ENCODE measurements at places on chromosomes 5 and 9.

- DNase-seq = no peak
These were observed 174.0 kb downstream of the ARHGAP26 start for GRCh38 chr5:142944140-142944539.

GRCh38 chr5:72407541-72407940 lies 87.4 kb downstream of the PTCD2 start:
- DNase-seq = no peak

- no peak for DNase-seq
These were observed 41.4 kb downstream of the COL23A1 start for GRCh38 chr5:178548746-178549145.

DNA sequence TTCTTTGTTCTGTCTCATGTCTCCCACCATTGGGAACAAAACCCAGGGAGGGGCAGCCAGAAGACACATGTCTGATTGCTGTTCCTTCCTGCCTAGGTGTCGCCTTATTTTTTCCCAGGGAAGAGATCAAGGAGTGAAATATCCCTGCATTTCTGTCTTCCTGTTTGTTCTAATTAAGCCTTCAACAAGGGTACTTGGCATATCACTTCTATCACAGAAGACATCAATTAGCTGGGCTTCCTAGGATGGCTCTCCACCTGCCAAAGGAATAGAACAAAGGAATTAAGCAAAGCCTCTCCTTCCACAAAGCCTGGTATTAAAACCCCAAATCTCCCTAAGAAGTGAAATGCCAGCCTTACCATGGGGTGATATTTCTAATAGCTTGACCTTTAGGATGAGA lies 299.5 kb upstream of the CD180 start:
- no peak for DNase-seq

GRCh38 chr5:14718778-14719177 lies 54.3 kb downstream of the OTULIN start:
- DNase-seq = no peak

GRCh38 chr9:36893184-36893583 lies 140.9 kb downstream of the PAX5 start:
- no peak for DNase-seq

DNA sequence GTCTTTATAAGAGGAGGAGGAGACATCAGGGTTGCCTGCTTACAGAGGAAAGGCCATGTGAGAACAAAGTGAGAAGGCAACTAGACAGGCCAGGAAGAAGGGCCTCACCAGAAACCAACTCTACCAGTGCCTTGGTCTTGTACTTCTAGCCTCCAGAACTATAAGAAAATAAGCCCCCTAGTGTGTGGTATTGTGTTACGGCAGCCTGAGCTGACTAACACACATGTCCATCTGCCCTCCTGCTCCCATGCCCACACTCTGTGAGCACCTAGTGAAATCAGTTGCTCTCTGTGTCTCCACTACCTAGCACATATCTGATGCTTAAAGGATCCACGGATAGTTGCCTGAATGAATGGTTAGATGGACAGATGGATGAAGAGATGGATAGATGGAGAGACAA lies 6.9 kb downstream of the AK3 start:
- no peak for DNase-seq

GRCh38 chr9:35820076-35820475 lies 5.2 kb upstream of the HINT2 start:
- DNase-seq = no peak

DNA sequence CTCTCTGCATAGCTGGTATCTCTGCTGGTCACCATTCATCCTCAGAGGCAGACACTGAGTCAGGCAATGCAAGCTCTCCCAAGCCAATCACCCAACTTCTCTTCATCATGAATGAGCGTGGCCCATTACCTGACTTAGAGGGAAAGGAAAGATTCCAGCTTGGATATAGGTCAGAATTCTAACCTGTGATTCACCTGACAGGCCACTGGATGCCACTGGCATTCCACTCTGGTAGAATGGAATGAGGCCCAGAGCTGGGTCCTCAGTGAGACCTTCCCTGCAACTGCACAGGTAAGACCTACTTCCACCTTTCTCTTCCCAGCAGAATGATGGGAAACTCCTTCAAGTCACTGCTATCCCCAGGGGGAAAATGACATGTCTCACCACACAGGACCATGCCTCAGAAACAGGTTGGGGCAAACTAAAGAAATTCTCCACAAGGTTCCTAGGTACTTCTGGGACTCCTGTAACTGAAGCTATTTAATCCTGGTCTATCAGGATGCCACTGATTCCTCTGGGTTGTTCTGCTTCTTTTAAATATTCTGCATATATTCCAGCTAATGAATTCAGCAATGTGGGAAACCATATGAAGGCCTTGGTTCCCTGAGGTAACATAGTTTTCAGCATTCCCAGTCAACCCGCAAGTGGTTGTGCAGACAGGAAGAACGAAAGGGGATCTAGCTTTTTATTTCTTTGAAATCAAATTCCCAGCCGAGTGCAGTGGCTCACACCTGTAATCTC lies 62.0 kb downstream of the SUSD1 start:
- DNase-seq = no peak

All from GOT3 (cell line).